ENCODE measurements at places on chromosomes 4 and X.
A peak's percentile ranks its signal among the peaks of the same experiment; 100 is the strongest.

- DNase-seq = no peak
These were observed 106.5 kb upstream of the FAM9A start for GRCh38 chrX:8907688-8908087.

DNA sequence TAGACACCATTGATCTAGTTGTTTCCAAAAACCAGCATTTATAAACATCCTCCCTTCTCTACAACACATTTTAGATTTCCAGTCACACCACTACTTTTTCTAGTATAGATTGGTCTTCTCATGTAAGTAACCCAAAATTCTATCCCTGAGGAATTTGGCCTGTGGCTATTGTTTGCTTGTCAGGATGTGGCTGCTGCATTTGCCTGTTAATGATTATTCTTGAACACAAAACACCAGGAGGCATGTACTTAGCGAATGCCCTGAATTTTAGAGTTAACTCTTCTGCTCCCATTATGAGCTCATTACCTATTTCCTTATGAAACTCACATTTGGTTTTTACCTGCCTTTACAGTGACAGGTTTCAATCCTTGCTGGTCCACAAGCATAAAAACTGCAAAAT is 102.0 kb upstream of the FSTL5 start:
- no peak for DNase-seq

- no peak for DNase-seq
These were observed 18.8 kb downstream of the PPP2R2C start for GRCh38 chr4:6453688-6453990.

GRCh38 chr4:128775916-128776315 is 33.6 kb upstream of the JADE1 start:
- no peak for DNase-seq

- DNase-seq = no peak
These were observed 244.6 kb upstream of the TENM3 start for GRCh38 chr4:181998398-181999295.

DNA sequence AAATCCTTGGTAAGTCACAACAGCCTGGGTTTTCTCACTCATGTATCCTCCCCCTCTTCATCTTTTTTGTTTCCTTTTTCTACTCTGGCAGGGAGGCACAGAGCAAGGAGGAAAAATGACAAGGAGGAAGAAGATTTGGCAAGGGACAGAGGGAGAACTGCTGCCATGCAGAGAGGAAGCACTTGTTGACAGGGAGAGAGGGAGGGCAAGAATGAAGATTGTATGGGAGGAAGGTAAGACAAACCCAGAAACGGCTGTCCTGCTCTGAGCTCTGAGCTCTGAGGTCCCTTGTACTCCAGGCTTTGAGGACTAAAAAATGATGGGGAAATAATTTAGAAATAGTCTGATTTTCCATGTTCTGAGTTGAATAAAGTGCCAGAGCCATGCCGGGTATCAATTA is 123.9 kb downstream of the DCHS2 start:
- DNase-seq = no peak

- no peak for DNase-seq
These were observed 15.3 kb downstream of the INTU start for GRCh38 chr4:127648061-127648460.

GRCh38 chr4:83947125-83947829 is 411.4 kb downstream of the GPAT3 start:
- DNase-seq = no peak

GRCh38 chr4:95572304-95572991 is 23.7 kb upstream of the UNC5C start:
- DNase-seq = no peak

- no peak for DNase-seq
These were observed 359.7 kb downstream of the ADAM29 start for GRCh38 chr4:175277816-175278215.

- no peak for DNase-seq
These were observed 16.6 kb downstream of the BMP15 start for GRCh38 chrX:50927127-50927526.

DNA sequence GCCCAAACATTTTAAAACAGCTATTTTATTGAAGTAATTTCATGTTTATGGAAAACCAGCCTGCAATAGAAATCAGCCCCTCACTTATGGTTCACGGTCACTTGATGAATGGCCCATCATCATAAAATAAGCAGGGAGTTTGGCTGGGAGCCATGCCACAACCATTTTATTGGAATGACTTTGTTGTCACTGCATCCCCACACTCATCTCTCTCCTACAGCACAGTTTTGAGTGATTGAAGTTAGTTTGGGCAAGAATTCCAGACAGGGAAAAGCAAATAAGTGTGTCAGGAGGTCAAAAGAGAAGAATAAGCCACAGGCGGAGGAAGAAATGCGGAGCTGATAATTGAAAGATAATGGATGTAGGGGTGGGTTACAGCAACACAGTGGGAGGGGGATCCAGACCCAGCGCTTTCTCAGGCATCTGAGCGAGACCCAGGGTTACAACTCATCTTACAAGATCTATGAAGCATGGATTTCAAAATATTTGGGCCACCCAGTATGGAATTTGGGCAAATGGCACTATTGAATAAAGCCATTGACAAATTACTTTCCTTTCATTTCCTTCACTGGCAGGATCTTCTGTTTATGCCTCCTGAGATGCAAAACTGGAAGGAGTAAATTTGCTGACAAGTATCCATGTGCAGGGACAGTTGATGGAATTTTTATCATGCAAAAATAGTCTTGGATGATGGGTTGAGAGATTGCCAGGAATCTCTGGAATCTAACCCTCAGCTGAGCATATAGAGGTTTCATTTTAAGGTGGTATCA is 100.8 kb downstream of the SHROOM3 start:
- DNase-seq = no peak

DNA sequence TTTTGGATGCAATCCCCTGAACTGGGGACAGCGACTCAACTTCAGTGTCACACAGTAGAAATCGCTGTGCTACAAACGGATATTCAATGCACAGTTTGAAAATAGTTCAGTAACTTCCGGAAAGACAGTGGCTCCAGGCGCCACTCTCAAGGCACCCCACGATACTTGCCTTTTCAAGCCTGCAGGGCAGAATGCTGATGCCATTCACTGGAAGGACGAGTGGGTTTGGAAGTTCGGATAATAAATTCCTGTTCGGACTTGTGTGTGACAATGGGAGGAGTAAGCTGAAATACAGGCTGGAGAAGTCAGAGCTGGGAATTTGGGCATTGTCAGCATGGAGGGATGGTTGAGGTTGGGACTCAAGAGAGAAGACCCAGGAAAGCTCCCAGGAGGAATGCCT is 64.3 kb upstream of the HELT start:
- DNase-seq = no peak

GRCh38 chr4:37663552-37663951 is 22.6 kb downstream of the RELL1 start:
- no peak for DNase-seq

GRCh38 chrX:43481576-43481975 is 174.5 kb upstream of the MAOA start:
- DNase-seq = no peak

GRCh38 chrX:118528071-118528737 is 32.6 kb downstream of the DOCK11 start:
- DNase-seq = peak; percentile 45

GRCh38 chr4:99677161-99677560 is 19.5 kb upstream of the C4orf54 start:
- no peak for DNase-seq

DNA sequence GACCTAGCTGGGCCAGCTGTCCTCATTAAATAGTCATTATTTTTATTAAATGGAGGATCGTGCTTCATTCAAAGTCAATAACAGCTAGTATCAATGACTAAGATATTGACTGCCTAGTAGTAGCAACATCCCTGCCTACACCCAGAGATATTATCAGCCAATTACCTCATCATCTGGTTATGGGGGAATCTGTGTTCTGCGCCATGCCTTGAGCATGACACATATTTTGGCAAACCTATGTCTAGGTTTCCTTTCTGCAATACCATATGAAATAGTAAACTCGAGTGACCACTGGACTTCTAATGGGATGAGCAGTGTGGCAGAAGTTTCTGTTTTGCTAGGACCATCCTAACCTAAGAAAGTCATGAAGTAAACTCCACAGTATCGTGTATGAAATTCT is 50.0 kb upstream of the AADAT start:
- DNase-seq = no peak

DNA sequence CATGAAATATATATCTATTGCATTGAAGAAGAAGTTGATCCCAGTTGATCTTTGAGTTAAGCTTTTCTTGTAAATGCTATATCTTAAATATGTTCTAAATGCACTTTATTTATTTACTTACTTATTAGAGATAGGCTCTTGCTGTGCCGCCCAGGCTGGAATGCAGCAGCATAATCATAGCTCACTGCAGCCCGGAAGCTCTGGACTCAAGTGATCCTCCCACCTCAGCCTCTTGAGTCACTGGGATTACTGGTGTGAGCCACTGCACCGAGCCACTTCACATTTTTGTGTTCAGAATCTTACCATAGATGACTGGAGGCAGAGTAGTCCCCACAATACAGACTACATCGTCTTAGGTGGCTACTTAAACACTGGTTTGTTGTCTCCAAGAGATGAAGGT is 324.3 kb upstream of the SLIT2 start:
- DNase-seq = no peak

GRCh38 chr4:86596807-86597206 is 2.7 kb downstream of the PTPN13 start:
- no peak for DNase-seq

GRCh38 chr4:12993923-12994322 is 490.2 kb downstream of the RAB28 start:
- no peak for DNase-seq

GRCh38 chr4:157992038-157992705 is 180.7 kb downstream of the GASK1B start:
- DNase-seq = no peak

DNA sequence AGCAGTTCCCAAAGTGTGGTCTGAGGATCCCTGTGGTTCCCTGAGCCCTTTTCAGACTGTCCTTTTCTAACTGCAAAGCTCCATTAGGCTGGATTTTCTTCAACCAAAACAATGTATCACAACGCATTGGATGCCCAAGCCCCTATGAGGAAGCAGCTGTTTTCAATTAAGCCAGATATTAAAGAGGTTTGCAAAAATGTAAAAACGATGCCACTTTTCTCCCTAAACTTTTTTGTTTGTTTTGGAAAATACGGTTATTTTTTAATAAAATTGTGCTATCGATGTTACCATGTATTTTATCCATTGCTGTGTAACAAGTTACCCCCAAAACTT is 170.4 kb upstream of the BCOR start:
- no peak for DNase-seq

GRCh38 chrX:15382813-15383212 is 1.4 kb downstream of the VEGFD start:
- DNase-seq = no peak

DNA sequence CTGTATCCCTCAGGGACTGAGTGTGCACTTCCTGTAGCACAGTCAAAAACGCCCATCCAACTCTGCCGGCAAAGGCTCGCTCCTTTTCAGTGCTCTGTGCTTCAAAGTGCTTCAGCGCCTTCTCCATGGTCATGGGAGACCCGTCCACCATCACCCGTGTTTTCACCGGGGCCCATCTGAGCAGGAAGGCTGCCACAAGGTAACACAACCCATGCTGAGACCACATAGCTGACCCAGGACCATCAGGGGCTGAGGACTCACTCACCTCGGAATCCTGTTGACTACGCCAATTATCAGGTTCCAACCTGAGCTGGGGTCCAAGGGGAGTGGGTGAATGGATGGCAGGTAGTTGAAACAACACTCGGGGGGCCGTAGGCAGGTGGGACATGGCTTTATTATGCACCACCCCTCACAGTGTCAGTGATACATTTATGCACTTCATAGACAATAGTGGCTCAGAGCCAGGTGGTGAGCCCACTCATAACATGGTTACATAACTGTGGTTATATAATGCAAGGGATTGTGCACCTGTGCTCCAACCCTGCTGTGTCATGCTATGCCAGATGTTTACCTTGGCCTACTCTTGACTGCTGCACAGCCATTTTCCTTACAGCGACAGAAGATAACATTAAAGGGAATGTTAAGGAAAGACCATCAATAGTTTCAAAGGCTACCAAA is 227.8 kb downstream of the ADGRL3 start:
- DNase-seq = no peak

- DNase-seq = no peak
These were observed 15.7 kb downstream of the OFD1 start for GRCh38 chrX:13750204-13750603.

- no peak for DNase-seq
These were observed 15.8 kb upstream of the GAGE10 start for GRCh38 chrX:49287665-49288064.

DNA sequence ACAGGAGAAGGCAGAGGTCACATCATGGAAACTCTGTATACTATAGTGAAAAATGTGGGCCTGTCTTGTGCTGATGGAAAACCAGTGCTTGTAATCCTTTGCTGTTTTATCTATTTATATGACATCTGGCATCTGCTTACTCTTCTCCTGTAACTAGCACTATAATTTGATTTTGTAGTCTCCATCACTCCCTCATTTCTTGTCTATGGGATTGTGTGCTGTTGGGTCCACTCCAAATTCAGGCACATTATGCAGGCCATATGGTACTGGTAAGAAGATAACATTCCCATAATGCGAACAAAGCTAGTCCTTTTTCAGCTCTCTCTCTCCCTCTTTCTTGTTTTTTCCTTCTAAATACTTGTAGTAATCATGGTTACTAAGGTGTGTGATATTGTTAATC is 581.2 kb upstream of the IGFBP7 start:
- DNase-seq = no peak

GRCh38 chr4:136927172-136927571 is 605.1 kb downstream of the PCDH18 start:
- no peak for DNase-seq

- no peak for DNase-seq
These were observed 19.3 kb upstream of the CPE start for GRCh38 chr4:165359506-165359905.

DNA sequence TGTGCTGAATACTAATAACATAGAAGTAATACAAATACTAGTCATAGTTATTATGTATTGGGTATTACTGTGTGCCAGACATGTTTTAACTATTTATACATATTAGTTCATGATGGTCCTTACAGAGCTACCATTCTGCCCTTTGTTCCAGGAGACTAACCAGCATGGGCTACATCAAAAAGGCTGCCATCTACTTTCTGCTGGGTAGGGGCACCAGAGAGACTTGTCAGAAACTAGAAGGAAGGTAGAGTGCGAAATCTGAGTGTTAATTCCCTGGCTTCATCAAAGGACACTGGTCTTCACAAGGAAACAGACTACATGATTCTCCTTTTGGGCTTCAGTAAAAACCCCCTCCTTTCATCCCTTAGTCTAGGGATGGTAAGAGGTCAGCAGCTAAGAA is 347.8 kb downstream of the GBA3 start:
- no peak for DNase-seq

DNA sequence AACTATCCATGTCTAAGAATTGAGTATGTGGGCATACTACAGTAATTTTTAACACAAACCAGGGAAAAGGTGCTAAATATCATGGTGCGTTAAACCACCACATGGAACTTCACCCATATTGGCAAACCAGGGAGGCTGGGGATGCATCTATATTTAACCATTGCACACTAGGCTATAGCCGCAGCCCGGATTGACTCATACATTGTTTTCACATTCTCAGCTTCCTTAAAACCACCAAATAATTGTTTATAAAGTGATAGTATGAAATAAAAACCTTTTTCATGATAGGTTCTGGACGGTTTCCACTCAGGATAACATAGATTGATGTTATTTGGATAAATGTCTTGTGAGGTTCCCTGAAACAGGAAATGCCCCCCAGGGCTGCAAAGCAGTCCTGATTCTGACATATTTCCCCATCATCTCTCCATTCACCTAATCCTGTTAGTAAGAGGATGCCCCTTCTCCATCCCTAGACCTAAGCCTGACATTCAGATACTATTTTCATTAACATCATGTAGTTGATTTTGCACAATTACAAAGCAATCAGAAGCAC is 7.9 kb downstream of the COL25A1 start:
- no peak for DNase-seq

- no peak for DNase-seq
These were observed 77.9 kb downstream of the HPGD start for GRCh38 chr4:174444390-174444789.
